ENCODE measurements at places on chromosomes 5 and 9.

- no peak for DNase-seq
Observed at GRCh38 chr5:115379622-115380344, 83.3 kb upstream of the CCDC112 start.

GRCh38 chr5:30112867-30113266 is 1080.6 kb upstream of the CDH6 start:
- DNase-seq: no peak

DNA sequence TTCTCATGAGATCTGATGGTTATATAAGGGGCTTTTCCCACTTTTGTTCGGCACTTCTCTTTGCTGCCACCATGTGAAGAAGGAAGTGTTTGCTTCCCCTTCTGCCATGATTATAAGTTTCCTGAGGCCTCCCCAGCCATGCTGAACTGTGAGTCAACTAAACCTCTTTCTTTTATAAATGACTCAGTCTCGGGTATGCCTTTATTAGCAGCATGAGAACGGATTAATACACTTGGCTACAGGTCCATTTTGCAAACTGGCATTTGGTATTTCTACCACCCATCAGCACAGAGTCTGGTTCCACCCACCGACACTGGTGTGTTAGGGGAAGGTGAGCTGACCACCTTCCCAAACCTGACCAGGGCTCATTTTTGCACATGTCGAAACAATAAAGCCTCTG is 47.9 kb upstream of the RARS1 start:
- DNase-seq: no peak

GRCh38 chr5:159515909-159516415 is 185.7 kb upstream of the IL12B start:
- DNase-seq: peak; percentile 76

GRCh38 chr5:157263496-157264090 is 2.3 kb upstream of the CYFIP2 start:
- DNase-seq: no peak

All from stimulated activated naive CD8-positive, alpha-beta T cell treated with anti-CD3 and anti-CD28 coated beads, Interleukin-15, Interleukin-2, amounts not matched to agents 100 U/mL and 50 U/mL, for 24 hours (primary cell).